ENCODE measurements at places on chromosomes 5 and 9.

DNA sequence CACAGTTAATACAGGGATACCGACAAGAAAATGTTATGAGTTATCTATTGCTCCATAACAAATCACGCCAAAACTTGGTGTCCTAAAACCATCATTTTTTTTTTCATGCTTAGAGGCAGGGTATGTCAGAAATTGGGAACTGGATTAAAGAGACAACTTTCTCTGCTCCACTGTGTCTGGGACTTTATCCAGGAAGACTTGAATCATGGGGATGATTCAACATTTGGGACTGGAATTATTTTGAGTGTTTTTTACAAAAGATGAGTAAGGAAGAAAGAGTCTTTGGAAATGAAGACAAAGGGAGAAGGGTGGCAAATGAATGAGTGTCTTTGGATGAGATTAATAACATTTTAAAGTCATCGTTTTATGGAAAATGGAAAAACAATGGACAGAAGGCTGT, 1883.7 kb upstream of the C9orf72 start:
- DNase-seq: no peak

- no peak for DNase-seq
Measured at GRCh38 chr5:76850543-76851145, 830 bp downstream of the S100Z start.

GRCh38 chr9:134234687-134235359, 70.5 kb upstream of the RNU6ATAC start:
- no peak for DNase-seq

- DNase-seq: no peak
Measured at GRCh38 chr5:172906888-172907287, 52.3 kb upstream of the RPL26L1 start.

DNA sequence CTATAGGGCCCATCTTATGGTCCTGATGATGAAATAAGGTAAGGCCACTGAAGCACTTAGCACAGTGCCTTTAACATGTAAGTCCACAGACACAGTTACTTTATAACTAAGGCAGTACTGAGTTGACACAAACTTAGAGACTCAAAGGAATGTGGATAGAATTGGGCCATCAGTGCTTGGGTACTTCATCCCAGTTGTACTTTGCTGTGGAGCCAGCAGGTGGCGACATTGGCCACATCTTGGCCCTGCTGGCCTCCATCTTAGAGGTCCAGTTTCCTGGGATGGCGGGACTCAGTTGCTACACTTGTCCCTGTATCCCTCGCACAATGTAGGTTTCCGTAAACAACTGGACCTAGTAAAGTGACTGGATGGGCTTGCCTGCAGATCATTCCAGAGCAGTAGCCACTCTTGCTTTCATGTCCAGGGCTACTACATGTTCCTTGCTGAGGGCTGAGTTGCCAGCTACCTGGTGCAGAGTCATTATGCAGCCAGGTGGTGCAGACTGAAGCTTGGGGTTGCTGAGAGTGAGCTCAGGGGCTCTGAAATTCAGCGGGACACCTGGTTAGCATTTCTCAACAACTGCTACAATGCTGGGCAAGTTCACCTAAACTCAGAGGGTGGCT, 10.6 kb downstream of the MTAP start:
- peak; percentile 75 for DNase-seq

GRCh38 chr9:116594547-116594946, 92.6 kb upstream of the TRIM32 start:
- no peak for DNase-seq

- no peak for DNase-seq
Measured at GRCh38 chr5:9233712-9234111, 312.2 kb downstream of the SEMA5A start.

GRCh38 chr5:154071799-154072413, 33.1 kb downstream of the MFAP3 start:
- DNase-seq: no peak

- no peak for DNase-seq
Measured at GRCh38 chr5:81172710-81173109, 60.4 kb upstream of the CKMT2 start.

DNA sequence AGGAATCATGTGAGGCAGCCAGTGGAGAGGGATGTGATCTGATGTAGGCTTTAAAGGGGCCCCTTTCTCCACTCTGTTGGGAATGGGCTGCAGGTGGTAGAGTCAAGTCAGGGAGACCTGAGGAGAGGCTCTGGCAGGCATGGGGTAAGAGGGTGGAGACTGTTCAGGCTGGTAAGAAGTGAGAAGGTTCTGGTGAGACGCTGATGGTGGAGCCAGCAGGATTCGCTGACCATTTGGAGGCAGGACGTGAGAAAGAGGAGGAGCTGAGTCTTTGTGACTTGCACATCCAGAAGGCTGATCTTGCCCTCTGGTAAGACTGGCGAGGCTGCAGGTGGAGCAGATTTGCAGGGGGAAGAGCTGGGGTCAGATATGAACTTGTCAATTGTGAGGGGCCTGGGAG, 248.0 kb downstream of the NSG2 start:
- no peak for DNase-seq
